AG04449 (cell line): ENCODE measurements at places on chromosomes 12 and 14.

- DNase-seq: no peak
Observed at GRCh38 chr12:109767456-109767855, 53.8 kb downstream of the FAM222A start.

GRCh38 chr14:50797250-50798047 lies 33.5 kb downstream of the NIN start:
- DNase-seq: no peak

- no peak for DNase-seq
Observed at GRCh38 chr12:132323171-132324010, 6.0 kb downstream of the GALNT9 start.

GRCh38 chr12:56046027-56046780 lies 4.5 kb downstream of the RPS26 start:
- DNase-seq: no peak

- no peak for DNase-seq
Observed at GRCh38 chr14:72559669-72560255, 334.1 kb downstream of the DPF3 start.

GRCh38 chr12:92445253-92446082 lies 257.3 kb upstream of the PLEKHG7 start:
- no peak for DNase-seq

- no peak for DNase-seq
Observed at GRCh38 chr12:47819138-47819895, 386 bp downstream of the HDAC7 start.

DNA sequence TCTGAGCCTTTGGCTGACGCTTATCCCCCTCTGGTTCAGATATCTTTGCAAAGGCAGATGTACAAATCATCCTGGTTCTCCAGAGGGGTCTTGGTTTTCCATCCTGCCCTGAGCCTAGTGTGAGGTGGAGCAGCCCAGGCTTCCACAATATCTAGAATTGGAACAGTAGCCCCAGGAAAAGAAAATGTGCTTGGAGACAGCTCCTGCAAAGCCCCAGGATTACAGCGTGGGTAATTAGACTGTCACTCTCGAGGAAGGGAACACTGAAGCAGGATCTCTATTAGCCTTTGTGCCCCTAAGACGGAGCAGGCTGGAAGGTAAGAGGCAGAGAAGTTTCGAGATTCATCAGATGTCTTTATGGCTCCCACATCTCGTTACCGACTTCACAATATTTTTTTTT lies 59.4 kb downstream of the TMEM132C start:
- DNase-seq: no peak

DNA sequence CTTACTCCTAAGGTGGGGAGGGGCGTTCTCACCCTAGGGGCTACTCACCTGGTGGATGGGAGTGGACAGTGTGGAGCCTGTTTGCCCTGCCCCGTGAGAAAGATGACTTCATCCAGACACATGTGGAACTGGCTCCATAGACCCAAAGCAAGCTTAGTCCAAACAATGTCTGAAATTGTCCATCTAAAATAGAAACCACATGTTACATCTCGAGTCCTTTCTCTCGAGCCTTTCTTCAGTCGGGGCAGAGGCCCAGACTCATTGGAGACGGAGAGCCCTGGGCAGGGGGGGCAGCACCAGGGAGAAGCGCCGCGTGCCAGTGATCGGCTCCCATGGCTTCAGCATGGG lies 4.3 kb downstream of the SIVA1 start:
- no peak for DNase-seq

DNA sequence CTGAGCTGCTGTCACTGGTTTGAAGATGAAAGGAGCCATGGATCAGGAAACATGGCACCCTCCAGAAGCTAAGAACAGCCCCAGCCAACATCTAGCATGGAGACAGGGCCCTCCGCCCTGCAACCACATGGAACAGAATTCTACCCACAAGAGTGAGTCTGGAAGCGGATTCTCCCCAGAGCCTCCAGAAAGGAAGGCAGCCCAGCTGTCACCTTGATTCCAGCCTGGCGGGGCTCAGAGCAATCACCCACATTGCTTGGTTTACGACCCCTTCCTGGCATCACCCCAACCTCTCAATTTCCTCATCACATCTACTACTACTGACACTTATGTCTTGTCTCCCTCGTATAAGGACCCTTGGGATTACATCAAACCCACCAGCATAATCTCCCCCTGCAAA lies 38.5 kb downstream of the OAS2 start:
- no peak for DNase-seq

DNA sequence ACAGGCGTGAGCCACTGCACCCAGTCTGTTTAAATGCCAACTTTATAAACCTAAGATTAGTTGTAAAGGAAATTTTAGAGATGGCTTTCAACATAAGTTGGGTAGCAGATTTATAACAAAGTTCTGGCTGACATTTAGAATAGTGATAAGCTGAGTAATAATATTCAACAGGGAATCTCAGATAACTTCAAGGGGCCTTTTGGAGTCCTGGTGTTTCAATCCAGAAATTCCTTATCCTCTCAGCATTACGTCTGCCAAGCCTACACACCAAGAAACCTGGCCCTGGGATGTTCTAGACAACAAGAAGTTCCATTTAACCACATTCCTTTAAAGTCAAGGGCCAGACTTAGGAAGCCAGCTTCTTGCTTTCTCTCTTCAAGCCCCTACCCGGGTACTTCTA lies 59.5 kb upstream of the DYRK2 start:
- no peak for DNase-seq

- DNase-seq: peak; percentile 54
Observed at GRCh38 chr14:51398898-51399297, 158.9 kb downstream of the TMX1 start.
